T-helper 17 cell (primary cell): ENCODE measurements at places on chromosomes 2 and 18. TPM values are rescaled to one million over a fixed set of nuclear protein-coding genes. Genes with fewer than 3 reads are reported as not detected.

GRCh38 chr18:10789180-10789579, 263.4 kb downstream of the NAPG start:
- peaks cover 2% of the 10 kb centered on the region for H3K36me3 ChIP-seq
- peaks cover 45% of the 10 kb centered on the region for H3K27me3 ChIP-seq
- no peak overlapping the region for H3K4me3 ChIP-seq
- peaks cover 2% of the 10 kb centered on the region for H3K4me1 ChIP-seq
- DNase-seq: no peak

GRCh38 chr2:18209934-18210639, 331.6 kb downstream of the KCNS3 start:
- H3K27me3 ChIP-seq: peaks cover 11% of the 10 kb centered on the region
- H3K4me1 ChIP-seq: no peaks in the 10 kb centered on the region
- no peak for DNase-seq
- H3K4me3 ChIP-seq: no peak overlapping the region

Gene ZNF385B
- not detected for total RNA-seq

Gene GAL3ST2
- 2.2 TPM for total RNA-seq

Gene VAPA
- 161 TPM for total RNA-seq

Gene TMEM247
- total RNA-seq: not detected
